Hepatocyte (in vitro differentiated cells): ENCODE measurements at places on chromosomes 5 and 9. TPM values are rescaled to one million over a fixed set of nuclear protein-coding genes. Genes with fewer than 3 reads are reported as not detected.

The TMEM252 gene
- polyA plus RNA-seq, result 0.16 and 0.41 TPM in 2 replicates

The PGM5 gene
- polyA plus RNA-seq, result 2.5 and 4.0 TPM in 2 replicates

The ALDOB gene
- polyA plus RNA-seq, result 44.0 and 71.6 TPM in 2 replicates

The NFIB gene
- 13.4 and 15.2 TPM in 2 replicates for polyA plus RNA-seq

GRCh38 chr5:156755421-156756087 is 94.5 kb upstream of the PPP1R2B start:
- H3K27ac ChIP-seq, result no peak overlapping the region
- H3K4me3 ChIP-seq, result no peak overlapping the region
- no peak for DNase-seq

DNA sequence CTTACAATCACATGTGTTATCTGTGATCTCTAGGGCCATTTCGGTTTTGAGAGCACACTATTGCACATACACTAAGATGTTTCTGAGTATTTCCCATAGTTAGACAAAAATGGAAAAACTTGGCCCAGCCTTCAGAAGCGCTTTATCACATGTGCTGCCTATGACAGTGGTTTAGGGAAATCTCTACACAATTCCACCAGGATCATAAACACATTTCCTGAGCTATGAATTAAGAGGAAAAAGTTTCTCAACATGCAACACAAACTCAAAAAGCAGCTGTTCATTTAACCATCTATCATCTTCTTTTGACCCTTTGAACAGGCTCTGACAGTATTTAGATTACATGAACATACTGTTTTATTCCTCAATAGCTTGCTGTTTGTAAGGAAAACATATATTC is 15.1 kb downstream of the FGF1 start:
- H3K27me3 ChIP-seq, result no peaks in the 10 kb centered on the region
- no peak for DNase-seq
- H3K36me3 ChIP-seq, result no peaks in the 10 kb centered on the region
- H3K27ac ChIP-seq, result no peak overlapping the region

DNA sequence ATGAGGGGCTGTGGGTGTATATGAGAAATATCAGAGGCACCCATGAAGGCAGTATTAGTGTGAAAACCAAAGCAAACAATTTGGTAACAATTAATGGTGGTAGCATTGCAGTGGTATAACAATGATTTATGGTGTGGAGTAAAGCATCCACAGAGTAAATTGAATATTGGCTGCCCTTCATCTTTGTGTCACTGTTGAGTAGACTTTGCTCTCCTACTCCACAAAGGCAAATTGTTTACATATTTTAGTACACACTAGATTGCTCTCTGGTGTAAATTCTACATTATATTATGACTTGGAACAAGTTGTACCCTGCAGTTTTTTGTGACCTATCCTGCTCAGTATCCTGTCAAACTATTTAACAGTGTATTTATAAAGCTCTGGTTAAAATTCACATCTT is 455.5 kb upstream of the RORB start:
- no peak for DNase-seq
- no peaks in the 10 kb centered on the region for H3K36me3 ChIP-seq
- no peak overlapping the region for H3K4me3 ChIP-seq
- no peak overlapping the region for H3K27ac ChIP-seq
- peaks cover 4% of the 10 kb centered on the region for H3K4me1 ChIP-seq

DNA sequence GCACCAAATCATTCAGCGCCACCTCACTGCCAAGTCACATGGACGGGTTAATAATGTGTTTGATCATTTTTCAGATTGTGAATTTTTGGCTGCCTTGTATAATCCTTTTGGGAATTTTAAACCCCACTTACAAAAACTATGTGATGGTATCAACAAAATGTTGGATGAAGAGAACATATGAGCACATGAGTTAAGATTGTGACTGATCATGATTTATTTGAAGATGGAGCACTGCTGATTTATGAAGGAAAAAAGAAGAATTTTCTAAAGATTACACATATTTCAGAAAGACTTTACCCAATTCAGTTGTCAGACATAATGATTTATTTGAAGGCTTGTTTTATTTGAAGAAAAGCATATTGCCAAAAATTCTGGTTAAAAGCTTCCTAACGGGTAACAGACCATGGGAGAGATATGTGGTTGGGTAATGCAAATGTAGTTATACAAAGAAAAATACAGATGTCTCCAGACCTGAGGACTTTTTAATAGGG is 37.4 kb downstream of the TNFAIP8 start:
- H3K4me3 ChIP-seq, result no peak overlapping the region
- DNase-seq, result no peak
- no peaks in the 10 kb centered on the region for H3K27me3 ChIP-seq

GRCh38 chr9:116288658-116289057 is 135.1 kb downstream of the PAPPA start:
- no peaks in the 10 kb centered on the region for H3K4me1 ChIP-seq
- H3K36me3 ChIP-seq, result no peaks in the 10 kb centered on the region
- H3K4me3 ChIP-seq, result no peak overlapping the region
- H3K27ac ChIP-seq, result no peak overlapping the region
- H3K27me3 ChIP-seq, result no peaks in the 10 kb centered on the region

GRCh38 chr9:89077519-89077918 is 86.3 kb downstream of the S1PR3 start:
- H3K4me1 ChIP-seq, result peaks cover 19% of the 10 kb centered on the region
- no peak overlapping the region for H3K27ac ChIP-seq
- H3K36me3 ChIP-seq, result no peaks in the 10 kb centered on the region
- DNase-seq, result peak; percentile 35
- no peaks in the 10 kb centered on the region for H3K27me3 ChIP-seq

DNA sequence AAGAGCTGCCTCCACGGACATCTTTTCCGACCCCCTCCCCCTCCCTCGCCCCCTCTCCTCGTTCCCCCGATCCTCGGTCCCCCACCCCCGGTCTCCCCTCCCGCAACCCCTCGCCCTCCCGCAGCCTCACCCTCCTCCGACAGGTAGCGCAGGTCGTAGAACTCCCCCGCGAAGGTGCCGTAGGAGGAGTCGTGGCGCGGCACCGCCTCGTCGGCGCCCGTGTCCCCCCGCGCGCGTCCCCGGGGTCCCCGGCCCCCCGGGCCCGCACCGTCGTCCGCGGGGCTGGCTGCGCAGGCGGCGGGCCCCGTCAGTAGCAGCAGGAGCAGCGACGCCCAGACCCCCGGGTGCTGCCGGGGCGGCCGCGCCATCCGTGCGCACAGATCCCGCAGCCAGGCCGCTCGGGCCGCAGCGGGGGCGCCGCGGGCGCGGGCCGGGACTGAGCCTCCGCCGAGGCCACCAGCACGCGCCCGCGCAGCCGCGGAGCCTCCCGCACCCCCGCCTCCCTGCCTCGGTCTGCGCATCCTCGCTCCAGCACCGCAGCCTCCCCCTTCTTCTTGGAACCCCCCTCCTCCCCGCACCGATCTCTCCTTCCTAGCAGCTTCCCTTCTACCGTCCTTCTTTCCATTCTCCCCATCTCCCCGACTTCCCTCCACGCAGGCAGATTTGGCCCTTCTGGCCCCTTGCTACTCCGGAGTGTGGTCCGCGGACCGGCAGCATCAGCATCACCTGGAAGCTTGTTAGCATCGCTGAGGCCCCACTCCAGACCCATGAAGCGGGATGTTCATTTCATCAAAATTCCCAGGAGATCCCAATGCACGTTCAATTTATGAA is at the start of gene FRRS1L:
Gene FRRS1L, minus strand, starts transcription at position 479 of the 831 bp plus-strand sequence. Its CDS starts 111 bp downstream, at position 368.
- no peaks in the 10 kb centered on the region for H3K4me1 ChIP-seq
- H3K27ac ChIP-seq, result no peak within 1 kb of the TSS
- no peak within 1 kb of the TSS for H3K4me3 ChIP-seq
- peaks cover 23% of the 10 kb centered on the region for H3K27me3 ChIP-seq

GRCh38 chr9:80995759-80996158 is 693.6 kb downstream of the TLE1 start:
- no peak overlapping the region for H3K4me3 ChIP-seq
- H3K27me3 ChIP-seq, result no peaks in the 10 kb centered on the region
- no peaks in the 10 kb centered on the region for H3K36me3 ChIP-seq

DNA sequence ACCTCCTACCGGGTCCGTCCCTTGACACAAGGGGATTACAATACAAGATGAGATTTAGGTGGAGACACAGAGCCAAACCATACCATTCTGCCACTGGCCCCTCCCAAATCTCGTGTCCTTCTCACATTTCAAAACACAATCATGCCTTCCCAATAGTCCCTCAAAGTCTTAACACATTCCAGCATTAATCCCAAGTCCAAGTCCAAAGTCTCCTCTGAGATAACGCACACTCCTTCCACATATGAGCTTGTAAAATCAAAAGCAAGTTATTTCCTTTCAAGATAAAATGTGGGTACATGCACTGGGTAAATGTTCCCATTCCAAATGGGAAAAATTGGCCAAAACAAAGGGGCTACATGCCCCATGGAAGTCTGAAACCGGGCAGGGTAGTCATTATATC is 463.9 kb upstream of the CDH9 start:
- H3K4me1 ChIP-seq, result no peaks in the 10 kb centered on the region
- peak overlapping the region; percentile 72 for H3K27ac ChIP-seq
- H3K27me3 ChIP-seq, result no peaks in the 10 kb centered on the region
- H3K4me3 ChIP-seq, result no peak overlapping the region
- peak; percentile 15 for DNase-seq
